ENCODE measurements at places on chromosomes 13 and 19.

- DNase-seq: no peak
Observed at GRCh38 chr13:36192166-36192565, 22.2 kb downstream of the SOHLH2 start.

DNA sequence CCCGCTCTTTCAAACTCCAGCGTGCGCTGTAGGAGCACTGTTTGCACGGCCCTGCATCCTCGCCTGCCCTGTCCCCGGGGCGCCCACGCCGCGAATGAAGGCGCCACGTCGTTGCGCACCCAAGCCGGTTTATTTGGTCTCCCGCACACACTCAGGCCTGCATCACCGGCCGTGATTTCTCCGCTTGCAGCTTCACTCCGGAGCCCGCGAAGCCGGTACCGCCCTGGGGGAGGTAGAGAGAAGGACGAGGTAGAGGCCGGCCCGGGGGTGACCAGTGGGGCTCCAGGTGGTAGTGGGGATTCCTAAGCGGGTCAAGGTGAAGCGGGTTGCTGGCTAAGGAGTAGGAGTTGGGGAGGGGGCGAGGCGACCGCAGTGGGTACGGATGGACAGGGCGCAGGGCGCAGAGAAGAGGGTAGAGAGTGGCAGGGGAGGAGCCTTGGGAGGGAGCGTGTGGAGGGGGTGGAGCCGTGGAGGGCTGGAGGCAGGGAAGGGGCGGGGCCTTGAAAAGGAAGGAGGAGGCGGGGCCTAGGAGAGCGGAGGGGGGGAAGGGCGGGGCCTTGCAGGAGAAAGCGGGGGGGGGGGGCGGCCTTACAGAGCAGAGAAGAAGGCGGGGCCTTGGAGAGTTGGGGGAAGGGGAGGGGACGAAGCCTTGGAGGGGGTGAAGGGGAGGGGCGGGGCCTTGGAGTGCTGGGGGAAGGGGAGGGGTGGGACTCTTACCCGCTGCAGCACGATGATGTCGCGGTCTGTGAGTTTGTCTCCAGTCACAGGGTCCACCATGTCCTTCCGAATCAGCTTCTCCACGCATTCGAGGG is 24.6 kb downstream of the NOSIP start:
- no peak for DNase-seq

GRCh38 chr19:2399582-2399981 is 27.8 kb downstream of the TIMM13 start:
- no peak for DNase-seq

GRCh38 chr19:51093510-51094345 is 11.0 kb upstream of the KLK14 start:
- no peak for DNase-seq

- DNase-seq: no peak
Observed at GRCh38 chr19:18771328-18772242, 19.5 kb downstream of the COMP start.

DNA sequence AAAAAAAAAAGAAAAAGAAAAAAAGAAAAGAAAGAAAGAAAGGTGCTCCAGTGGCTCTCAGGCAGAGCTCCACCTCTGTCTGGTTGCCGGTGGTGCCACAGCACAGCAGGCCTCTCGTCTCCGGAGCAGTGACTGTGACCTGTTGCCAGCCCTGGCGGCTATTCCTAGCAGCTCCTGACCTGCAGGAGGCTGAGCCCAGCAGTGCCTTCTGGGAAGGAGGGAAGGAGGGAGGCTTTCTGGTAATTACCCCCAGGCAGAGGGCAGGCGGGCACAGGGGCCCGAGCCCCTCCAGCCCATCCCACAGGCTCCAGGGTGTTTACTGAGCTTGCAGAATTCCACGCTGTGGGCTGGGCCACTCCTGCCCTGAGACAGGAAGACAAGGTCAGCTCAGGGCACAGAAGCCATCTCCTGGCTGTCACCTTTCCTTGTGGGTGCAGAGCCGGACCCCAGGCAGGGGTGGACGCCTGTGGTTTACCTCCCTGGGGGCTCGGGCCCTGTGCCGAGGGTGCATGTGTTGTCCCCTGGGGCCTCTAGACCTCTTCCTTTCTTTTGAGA is 77.9 kb downstream of the GNG7 start:
- no peak for DNase-seq

GRCh38 chr13:43408274-43408673 is 378.5 kb downstream of the ENOX1 start:
- no peak for DNase-seq

- DNase-seq: peak; percentile 88
Observed at GRCh38 chr19:3700242-3701032, at the start of gene PIP5K1C. TSS of gene PIP5K1C (minus strand) at chr19:3700468. CDS start at chr19:3700390, 78 bp downstream.

DNA sequence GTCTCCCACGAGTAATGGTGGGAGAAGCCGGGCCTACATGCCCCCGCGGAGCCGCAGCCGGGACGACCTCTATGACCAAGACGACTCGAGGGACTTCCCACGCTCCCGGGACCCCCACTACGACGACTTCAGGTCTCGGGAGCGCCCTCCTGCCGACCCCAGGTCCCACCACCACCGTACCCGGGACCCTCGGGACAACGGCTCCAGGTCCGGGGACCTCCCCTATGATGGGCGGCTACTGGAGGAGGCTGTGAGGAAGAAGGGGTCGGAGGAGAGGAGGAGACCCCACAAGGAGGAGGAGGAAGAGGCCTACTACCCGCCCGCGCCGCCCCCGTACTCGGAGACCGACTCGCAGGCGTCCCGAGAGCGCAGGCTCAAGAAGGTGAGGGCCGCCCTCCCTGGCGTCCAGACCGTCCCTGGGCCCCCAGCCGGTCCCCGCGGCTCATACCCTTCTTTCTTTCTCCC is 1.4 kb upstream of the USF2 start:
- DNase-seq: no peak

- DNase-seq: no peak
Observed at GRCh38 chr19:40689339-40690049, 957 bp downstream of the NUMBL start.

GRCh38 chr13:46281779-46282178 is 70.1 kb downstream of the LRRC63 start:
- no peak for DNase-seq

DNA sequence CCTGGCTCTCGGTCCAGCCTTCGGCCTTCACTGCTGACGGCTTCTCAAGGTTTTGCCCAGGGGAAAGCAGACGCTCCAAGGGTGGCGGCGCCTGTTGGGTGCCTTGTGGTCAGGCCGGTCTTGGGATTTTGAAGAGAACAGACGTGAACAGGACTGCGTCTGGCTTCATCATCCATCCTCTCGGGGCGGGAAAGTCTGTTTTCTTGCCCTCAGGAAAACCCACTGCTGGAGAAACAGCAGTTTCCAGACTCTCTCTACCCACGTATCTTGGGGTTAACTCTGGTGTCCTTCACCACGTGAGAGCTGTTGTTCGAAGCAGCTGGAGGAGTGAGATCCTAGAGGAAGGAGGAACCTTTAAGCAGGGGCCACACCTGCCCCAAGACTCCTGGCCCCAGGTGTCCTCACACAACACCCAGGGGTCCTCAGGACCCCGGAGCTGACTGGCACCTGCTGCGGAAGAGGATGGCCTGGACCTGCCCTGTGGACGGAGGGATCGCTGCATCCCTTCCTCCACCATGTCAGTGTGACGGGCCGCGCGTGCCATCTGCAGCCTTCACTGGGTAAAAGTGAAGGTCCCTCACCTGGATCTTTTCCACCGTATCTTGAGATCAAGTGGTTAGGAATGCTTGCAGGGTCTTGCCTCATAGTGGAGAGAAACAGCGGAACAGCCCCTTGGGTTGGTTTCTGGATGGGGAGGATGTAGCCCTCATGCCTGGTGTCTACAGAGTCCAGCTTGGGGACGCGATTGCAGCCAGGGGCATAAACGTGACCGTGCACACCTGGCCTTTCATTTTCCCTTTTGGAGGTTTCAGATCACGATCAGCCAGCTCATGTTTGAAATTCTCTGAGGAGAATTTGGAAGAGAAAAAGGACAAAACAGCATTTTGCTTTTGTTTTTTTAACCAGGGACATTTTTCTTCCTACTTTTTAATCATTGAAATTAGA is 69.5 kb upstream of the MCF2L start:
- DNase-seq: no peak

- no peak for DNase-seq
Observed at GRCh38 chr13:34458756-34459715, 483.0 kb upstream of the NBEA start.

GRCh38 chr13:21825801-21826200 is 154.9 kb downstream of the FGF9 start:
- DNase-seq: no peak

DNA sequence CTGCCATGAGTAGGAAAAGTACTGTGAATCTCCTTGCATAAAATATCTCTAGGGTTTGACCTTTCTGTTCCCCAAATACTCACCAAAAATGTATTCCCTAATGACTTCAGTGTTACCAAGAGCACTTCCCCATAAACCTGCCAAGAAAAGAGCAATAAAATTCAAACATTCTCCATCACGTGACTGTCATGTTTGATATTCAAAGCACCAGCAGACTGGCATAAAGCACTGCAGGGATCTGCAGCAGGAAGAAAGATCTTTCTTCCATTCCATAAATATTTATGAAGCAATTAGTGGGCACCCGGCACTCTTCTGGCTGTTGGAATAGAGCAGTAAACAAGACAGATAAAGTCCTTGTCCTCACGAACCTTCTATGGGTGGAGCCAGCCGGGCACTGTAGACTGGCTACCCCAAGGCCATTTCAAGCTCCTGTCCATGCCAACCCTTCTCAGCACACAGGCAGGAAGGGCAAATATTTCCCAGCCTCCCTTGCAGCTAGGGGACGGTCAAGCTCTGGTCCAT is 20.3 kb downstream of the PLA2G4C start:
- DNase-seq: no peak

- DNase-seq: no peak
Observed at GRCh38 chr13:40187841-40188591, 478.4 kb downstream of the FOXO1 start.

- DNase-seq: no peak
Observed at GRCh38 chr13:37686501-37686900, 87.9 kb upstream of the POSTN start.

DNA sequence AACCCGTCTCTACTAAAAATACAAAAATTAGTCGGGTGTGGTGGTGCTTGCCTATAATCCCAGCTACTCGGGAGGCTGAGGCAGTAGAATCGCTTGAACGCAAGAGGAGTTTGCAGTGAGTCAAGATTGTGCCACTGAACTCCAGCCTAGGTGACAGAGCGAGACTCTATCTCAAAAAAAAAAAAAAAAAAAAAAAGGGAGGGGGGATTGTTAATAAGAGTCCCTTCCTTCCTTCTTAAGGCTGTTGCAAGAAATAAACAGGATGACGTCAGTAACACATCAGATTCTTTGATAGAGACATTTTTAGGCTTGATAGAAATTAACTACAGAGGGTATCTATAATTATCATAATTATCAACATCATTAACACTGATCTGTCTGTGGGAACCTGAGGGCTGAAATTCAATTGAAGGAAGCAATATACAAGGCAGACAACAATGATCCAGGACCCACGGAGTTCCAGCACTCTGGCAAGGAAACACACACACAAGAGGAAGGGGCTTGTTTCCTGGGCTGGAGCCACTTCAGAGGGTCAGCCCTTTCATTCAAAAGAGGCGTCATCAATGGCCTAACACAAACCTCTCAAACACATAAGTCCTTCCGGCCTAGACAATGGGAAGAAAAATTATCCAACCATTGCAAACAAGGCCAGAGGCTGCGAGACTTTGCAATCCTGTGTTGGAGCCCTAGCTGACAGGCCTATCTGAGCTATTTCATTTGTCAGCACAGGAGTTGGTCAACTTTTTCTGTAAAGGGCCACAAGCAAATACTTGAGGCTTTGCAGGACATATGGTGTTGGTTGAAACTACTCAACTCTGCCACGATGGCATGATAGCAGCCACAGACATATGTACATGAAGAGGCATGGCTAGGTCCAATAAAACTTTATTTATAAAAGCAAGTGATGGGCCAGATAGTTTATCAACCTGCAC is 105.2 kb downstream of the INSR start:
- DNase-seq: no peak

DNA sequence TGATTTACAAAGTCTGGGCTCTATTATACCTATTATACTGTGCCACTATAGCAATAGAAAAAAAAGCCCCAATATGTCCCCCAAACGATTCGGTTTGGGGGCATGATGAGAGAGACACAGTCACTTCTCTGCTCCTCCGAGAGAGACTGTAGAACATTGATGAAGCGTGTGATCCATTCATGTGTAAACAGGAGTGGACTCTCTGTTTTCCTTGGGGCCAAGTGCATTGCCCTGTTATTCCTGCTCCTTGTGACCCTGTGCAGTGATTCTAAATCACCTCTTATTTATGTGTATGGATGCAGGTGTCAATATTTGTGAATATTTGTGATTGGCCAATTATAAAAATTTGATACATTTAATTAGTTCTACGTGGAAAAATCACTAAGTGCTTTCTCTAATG is 17.0 kb downstream of the F10 start:
- DNase-seq: no peak

- no peak for DNase-seq
Observed at GRCh38 chr13:50950849-50951248, 41.3 kb downstream of the RNASEH2B start.

DNA sequence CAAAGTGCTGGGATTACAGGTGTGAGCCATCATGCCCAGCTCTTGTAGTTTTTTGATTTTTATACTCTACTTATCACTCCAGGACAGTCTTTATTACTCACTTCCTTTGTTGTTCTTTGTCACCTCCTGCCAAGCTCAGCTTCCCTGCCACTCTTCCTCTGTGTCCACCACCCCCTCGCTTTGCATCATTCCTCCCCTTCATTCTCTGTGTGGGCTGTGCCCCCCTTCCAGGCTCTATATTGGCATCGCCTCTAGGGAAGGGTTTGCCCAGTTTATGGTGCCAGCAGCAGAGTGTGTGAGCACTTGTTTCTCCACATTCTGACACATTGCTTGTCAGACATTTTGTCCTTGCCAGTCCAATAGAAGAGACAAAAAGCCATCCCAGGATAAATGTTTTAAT is 15.1 kb downstream of the ZNF302 start:
- DNase-seq: no peak

DNA sequence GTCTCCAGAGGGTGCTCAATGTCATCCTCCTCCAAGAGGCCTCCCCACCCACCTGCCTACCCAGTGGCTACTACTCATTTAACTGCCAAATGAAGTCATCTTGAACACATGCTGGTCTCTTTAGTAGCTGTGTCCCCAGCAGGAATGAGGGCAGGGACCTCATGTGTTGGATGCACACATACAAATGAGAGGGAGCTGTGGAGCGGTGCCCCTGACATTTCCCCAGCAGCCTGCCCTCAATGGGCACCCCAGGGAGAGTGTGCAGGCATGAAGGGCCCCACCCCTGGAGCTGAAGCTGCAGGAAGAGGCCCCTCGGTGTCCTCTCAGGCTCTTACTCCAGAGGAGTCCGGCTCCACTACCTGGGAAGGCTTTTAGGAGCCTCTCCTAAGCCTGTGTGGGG is 1322.7 kb downstream of the UQCRFS1 start:
- no peak for DNase-seq

Measured in nucleus accumbens (tissue), 56 donors.